Activated T-helper 1 cell treated with anti-CD3 and anti-CD28 coated beads, Interleukin-2, amount 50 U/mL, for 16 hours (primary cell): ENCODE measurements at places on chromosomes 6 and 20.
A peak's percentile ranks its signal among the peaks of the same experiment; 100 is the strongest.

DNA sequence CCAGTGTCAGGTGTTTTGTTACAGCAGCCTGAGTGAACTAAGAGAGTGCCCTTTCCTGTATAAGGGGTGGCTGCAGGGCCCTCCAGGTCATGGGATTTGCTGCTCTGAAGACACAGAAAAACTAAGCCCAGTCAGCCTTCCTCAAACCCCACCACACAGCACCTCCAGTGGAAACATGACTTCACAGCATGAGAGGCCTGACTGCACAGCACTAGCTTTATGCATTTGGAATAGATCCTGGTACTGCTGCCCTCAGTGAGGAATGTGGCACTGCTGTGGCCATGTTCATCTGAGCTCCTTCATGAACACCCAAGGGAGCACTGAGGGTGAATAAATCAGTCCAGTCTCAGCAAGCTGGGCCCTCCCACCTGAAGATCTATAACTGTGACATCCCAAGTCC, 296.1 kb upstream of the FOXQ1 start:
- DNase-seq, result no peak

DNA sequence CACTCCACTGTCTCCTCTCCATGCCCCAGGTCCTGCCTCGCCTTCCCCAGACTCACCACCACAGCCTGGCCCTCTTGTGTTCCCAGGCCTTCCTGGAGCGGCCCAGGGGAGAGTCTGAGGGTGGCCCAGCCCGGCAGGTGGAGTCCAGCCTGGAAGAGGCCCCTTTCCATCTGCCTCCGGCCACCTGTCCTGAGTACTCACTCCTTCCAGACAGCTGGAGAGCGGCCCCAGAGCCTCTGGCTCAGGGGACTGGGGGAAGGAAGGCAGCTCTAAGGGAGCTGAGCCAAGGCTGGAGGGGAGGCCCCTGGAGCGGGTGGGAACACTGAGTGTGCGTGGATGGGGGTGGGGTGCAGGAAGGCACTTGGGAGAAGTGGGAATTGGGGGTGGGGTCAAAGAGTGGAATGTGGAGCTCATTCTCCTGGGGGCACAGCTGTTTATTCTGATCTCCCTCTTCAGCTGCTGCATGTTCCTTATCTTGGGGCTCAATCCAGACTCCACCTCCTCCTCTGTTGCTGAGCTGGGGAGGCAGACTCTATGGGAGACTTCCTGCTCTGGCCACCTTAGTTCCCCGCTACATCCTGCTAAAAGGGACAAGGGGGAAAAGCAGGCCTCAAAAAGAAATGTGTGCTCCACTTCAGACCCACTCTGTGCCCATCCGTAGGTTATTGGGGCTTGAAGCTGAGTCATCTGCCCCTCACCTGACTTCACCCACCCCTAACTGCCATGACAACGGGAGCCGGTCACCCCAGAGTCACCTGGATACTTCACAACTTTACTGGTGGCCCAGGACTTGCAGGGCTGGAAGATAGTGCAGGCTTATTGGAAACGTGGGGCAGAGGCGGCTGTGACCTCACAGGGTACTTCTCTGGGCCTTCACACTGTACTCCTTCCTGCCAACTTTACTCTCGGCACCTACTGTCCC, 19.5 kb upstream of the TAF8 start:
- no peak for DNase-seq

GRCh38 chr6:28981431-28981832, 23.7 kb downstream of the ZNF311 start:
- peak; percentile 58 for DNase-seq

GRCh38 chr6:128204616-128205015, 303.8 kb upstream of the THEMIS start:
- DNase-seq, result no peak

GRCh38 chr6:154202339-154202738, 154.3 kb downstream of the IPCEF1 start:
- DNase-seq, result no peak

DNA sequence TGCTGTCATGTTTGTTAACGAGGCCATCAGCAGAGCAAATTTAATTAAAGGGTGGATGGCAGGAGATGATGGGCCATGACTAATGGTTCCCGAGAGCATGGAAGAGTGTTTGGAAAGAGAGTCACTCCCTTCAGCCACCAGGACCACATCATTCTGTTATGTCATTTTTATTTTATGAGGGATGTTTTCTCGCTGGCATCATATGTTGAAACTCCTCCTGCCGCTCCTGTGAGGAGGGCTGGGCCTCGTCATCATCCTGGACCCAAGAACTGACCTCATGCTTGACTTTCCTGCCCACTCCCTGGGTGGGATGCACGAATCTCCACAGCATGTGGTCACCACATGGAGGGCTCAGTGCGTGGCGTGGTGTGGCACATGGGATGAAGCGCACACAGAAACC, 86.4 kb upstream of the FRMD1 start:
- DNase-seq, result no peak

- no peak for DNase-seq
Measured at GRCh38 chr6:73349311-73349710, 4.8 kb downstream of the DPPA5 start.

- no peak for DNase-seq
Measured at GRCh38 chr6:163199371-163199770, 215.1 kb upstream of the QKI start.

- DNase-seq, result no peak
Measured at GRCh38 chr20:63399596-63400375, 38.6 kb upstream of the CHRNA4 start.

- no peak for DNase-seq
Measured at GRCh38 chr6:24743265-24743943, 24.4 kb upstream of the C6orf62 start.

GRCh38 chr6:7684843-7685242, 41.1 kb upstream of the BMP6 start:
- DNase-seq, result no peak

DNA sequence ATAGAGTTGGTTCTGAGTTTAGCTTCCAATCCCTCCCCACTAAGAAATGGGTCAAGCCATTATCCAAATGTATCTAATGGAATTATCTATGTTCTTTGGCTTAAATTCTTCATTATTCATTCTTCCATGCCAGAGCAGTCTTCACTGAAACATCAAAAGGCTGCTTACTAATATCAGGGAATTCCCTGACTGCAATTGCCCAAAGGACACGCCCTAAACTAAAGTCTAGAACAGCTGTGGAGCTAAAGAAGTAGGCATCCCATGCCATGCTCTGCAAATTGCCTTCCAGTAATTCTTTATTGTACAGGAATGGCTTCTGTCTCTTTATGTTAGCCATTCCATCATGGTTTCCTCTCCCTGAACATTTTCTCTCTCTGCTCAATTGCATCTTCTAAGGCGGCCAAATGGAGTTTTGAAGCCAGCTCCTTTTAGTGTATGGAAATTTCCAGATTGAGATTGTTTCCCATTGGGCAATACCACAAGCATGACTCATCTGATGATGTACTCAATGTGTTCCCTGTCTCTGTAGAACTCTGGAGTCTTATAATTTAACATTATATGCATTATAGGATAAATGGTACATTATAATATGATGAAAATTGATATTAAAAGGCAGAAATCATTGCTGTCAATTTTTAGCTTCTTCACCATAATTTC, 28.8 kb upstream of the TSHZ2 start:
- DNase-seq, result no peak

- DNase-seq, result no peak
Measured at GRCh38 chr20:22575087-22575721, 9.2 kb downstream of the FOXA2 start.

- DNase-seq, result no peak
Measured at GRCh38 chr6:143090314-143091044, 29.8 kb downstream of the AIG1 start.

- no peak for DNase-seq
Measured at GRCh38 chr6:9675122-9675521, 739.8 kb downstream of the TFAP2A start.

DNA sequence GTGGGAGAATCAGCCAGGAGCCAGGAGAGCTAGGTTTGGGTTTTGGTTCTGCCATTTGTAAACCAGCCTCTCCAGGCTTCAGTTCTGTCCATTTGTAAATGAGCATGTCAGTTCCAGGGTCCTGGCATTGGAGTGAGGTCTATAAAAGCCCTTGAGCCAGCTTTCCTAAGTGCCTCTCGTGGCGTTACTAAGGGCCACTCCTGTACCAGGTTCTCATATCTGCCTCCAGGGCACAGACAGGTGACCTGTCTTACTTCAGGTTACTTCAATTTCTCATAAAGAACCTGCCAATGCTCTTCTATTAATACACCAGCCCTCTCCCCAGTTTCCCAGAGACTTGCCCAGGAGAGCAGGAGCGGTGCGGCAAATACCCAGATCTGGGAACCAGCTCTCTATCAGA, 101.9 kb downstream of the VEGFA start:
- DNase-seq, result no peak

GRCh38 chr20:39706184-39706663, 744.1 kb downstream of the DHX35 start:
- DNase-seq, result no peak

GRCh38 chr20:19742974-19743639, 15.0 kb upstream of the RIN2 start:
- DNase-seq, result no peak

DNA sequence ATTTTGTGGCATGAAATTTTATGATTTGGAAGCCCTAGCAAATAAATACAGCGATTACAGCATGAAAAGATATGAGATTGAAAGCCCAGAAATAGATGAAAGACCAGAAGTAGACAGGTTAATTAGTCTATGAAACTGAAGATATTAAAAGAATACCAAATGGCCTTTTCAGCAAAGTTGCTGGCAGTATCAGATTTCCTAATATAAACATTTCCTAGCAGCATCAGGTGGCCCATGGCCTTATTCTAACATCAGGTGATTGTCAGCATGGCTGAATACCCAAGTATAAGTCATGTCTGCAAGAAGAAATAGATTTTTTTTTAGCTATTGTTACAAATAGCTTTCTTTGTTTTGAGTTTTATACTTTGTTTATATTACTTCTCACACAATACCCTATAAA, 93.2 kb downstream of the CLVS2 start:
- DNase-seq, result no peak

GRCh38 chr6:144008120-144008811, at the start of gene PLAGL1:
Gene PLAGL1 (minus strand): TSS chr6:144008259. CDS start chr6:143948136, 60,123 bp downstream.
- DNase-seq, result no peak

DNA sequence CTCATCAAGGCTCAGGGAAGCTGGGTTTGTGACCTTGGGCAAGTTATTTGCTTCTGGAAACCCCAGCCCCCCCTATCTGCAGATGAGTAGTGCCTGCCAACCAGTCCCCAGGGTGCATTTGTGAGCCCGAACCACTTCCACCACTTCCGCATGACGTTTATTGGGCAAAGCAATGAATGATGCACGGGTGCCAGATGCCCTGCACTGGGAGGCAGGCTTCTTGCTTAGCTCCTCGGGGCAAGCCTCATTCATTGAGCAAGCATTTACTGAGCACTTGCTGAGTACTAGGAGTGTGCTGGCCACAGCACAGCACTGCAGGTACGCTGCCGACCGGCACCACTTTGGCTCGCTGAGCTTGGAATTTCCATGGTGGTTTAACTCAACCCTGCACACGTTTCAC, 60.2 kb downstream of the GNAS-AS1 start:
- DNase-seq, result no peak

- DNase-seq, result no peak
Measured at GRCh38 chr6:121105461-121105860, 228.8 kb downstream of the TBC1D32 start.

- no peak for DNase-seq
Measured at GRCh38 chr6:15427331-15428070, 181.6 kb downstream of the JARID2 start.

- no peak for DNase-seq
Measured at GRCh38 chr20:4546342-4546741, 175.4 kb upstream of the PRND start.

GRCh38 chr6:1507251-1507650, 102.5 kb upstream of the FOXC1 start:
- DNase-seq, result no peak

DNA sequence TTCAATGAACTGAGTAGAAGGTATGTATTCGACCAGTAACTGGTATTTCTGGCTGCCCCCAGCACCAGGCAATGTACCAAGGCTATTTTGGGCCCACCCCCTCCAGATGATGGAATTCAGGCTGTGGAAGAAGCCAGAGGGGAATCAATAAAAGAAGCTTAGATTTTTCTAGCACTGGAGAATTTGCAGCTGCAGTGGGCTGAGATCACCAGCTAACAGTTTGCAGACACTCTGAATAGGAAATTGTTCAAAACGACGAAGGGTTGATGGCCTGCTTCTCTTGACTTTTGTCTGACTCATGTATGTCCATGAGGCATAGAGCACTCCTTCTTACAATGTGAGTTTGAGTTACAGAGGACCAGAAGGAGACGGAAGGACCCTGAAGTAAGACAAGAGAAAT, 32.4 kb upstream of the FBXO9 start:
- DNase-seq, result no peak

DNA sequence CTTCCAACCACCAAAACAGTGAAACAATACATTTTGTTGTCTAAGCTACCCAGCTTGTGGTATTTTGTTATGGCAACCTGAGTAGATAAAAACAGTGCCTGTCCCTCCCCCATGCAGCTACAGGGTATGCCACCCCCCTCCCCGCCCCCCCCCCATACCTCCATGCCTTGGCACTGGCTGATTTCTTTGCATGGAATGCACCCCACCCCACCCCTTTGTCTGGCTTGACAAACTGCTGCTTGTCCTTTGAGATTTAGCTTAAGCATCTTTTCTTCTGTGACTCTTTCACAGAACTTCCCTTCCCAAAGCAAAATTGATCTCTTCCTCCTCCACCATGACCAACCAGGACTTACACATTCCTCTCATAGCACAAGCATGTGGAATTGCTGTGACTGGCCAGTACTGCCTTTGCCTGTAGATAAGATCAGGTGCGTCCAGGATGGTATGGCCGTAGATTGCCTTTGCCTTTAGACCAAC, 64.6 kb upstream of the ADGRF1 start:
- DNase-seq, result no peak

- DNase-seq, result no peak
Measured at GRCh38 chr20:5171790-5172164, 45.0 kb downstream of the CDS2 start.

GRCh38 chr6:130359736-130360135, 6.1 kb upstream of the TMEM200A start:
- no peak for DNase-seq

DNA sequence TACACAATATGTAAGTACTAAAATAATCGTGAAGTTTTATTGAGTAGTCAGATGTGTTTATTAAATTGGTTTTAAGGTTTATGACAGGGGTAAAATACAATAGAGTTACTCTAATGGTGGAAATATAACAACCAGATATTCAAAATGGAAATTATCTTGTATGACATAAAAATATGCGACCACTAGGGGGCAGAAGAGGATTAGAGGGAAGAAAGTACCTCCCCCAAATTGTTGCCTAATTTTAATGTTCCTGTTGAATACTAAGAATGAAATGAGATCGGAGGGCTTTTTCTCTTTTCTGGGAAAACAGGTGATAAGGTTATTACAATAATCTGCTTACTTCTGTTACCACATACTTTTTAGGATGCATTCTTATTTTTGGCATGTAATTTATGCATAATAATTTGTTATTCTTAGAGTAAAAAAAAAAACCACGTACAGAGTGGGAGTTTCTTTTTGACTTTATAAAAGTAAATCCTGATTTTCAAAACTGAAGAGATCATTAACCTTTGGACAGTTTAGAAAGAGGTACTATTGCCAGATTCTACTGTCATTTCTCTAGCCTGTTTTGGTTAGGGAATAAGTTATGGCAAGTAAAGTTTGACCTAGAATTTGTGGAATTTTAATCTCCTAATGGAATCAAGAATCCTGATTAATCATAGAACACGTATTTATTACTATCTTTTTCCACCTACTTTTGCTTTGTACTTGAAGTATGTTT, 159.2 kb downstream of the CD109 start:
- no peak for DNase-seq

GRCh38 chr6:40894962-40895799, 143.8 kb downstream of the UNC5CL start:
- DNase-seq, result no peak

- DNase-seq, result no peak
Measured at GRCh38 chr20:38859070-38859690, 53.7 kb downstream of the PPP1R16B start.

GRCh38 chr20:48697845-48698491, 129.8 kb downstream of the PREX1 start:
- no peak for DNase-seq
